Cerebellar nuclear complex (tissue), 1 donor: ENCODE measurements at places on chromosomes 12 and 14.

DNA sequence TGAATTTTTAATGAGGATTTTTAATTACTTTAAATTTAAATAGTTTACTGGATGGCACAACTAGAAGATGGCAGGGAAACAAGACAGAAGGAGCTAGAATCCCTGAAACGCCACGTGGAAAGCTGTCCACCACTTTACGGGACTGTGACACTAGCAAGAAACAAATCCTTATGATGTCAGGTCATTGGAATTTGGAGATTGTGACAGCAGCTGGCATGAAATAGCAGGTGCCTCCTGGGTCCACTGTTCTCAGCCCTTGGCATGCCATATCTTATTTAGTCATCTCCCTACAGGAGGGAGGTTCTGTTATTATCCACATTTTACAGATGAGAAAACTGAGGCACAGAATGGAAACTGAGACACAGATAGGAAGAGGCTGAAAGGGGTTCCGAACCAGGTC lies 113.8 kb downstream of the BCL11B start:
- DNase-seq = no peak

GRCh38 chr12:22657538-22657937 lies 32.6 kb downstream of the ETNK1 start:
- DNase-seq = no peak

GRCh38 chr12:62778187-62778586 lies 156.8 kb downstream of the PPM1H start:
- no peak for DNase-seq

- no peak for DNase-seq
Observed at GRCh38 chr14:68702135-68702534, 90.7 kb downstream of the ZFP36L1 start.

- no peak for DNase-seq
Observed at GRCh38 chr14:60655119-60655897, 6.0 kb upstream of the SIX1 start.

- DNase-seq = no peak
Observed at GRCh38 chr14:101009531-101009930, 106.0 kb upstream of the RTL1 start.

GRCh38 chr12:50953047-50953446 lies 703 bp downstream of the HIGD1C start:
- no peak for DNase-seq

- no peak for DNase-seq
Observed at GRCh38 chr12:64522807-64523206, 70.9 kb downstream of the TBK1 start.

DNA sequence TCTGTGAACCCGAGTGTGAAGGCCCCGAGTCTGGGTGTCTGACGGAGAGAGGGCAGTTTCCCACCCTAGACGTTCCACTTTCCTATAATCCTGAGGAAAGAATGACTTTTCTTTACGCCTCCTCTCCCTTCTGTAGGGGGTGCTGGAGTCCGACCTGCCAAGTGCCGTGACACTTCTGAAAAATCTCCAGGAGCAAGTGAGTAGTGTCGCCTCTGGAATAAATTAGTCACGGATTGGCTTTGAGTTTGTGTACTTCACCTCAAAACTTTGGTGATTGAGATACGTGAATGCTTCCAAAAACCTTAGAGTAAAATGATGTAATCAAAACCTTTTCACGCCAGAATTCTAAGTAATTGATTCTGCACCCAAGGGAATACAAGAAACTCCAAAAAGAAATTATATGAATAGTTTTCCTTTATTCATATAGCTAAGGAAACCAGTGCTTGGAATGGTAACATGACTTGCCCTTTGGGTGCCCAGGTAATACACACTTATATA lies 452 bp downstream of the NGDN start:
- no peak for DNase-seq

DNA sequence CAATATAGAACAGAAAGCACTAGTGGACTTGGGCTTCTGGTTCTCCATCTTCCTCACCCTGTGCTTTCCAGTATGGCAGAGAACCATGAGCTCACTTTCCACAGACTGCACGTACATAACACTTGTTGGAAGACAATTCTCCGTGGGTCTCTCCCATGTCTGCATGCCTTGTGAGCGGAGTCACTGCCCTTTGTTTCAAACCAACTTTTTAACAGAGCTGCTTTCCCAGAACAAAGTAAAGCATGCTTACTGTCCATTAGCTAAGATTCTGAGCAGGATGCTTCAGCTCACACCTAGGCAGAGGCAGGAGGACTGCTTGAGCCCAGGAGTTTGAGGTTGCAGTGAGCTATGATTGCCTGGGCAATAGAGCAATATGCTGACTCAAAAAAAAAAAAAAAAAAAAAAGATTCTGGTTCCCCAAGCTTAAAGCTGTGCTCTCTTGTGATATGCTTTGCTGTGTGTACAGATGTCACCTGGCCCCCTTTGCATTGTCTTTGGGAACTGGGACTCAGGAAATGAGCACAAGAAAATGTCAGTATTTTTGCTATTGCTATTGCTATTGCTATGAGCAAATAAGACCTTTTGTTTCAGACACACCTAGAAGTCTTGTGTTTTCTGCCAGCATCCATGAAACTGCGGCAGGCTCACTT lies 54.6 kb upstream of the PTGR2 start:
- no peak for DNase-seq

DNA sequence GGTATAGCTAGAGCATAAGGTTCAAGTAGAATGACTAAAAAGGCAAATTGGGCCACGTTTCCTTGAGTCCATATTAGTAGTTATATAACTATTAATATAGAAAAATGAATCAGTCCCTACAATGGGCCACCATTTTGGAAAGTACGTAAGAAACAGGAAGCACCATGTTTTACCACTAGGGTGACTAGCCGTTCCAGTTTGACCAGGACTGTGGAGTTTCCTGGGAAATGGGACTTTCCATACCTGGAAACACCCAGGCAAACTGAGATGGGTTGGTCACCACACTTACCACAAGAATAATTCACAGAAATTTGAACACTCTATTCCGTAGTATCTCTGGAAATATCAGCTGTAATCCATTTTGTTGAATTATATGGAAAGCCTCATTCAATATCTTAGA lies 2.1 kb upstream of the MAGOHB start:
- no peak for DNase-seq

- no peak for DNase-seq
Observed at GRCh38 chr14:89117012-89117411, 292.6 kb downstream of the TTC8 start.

- DNase-seq = no peak
Observed at GRCh38 chr12:3313675-3314663, 177.0 kb upstream of the PRMT8 start.

DNA sequence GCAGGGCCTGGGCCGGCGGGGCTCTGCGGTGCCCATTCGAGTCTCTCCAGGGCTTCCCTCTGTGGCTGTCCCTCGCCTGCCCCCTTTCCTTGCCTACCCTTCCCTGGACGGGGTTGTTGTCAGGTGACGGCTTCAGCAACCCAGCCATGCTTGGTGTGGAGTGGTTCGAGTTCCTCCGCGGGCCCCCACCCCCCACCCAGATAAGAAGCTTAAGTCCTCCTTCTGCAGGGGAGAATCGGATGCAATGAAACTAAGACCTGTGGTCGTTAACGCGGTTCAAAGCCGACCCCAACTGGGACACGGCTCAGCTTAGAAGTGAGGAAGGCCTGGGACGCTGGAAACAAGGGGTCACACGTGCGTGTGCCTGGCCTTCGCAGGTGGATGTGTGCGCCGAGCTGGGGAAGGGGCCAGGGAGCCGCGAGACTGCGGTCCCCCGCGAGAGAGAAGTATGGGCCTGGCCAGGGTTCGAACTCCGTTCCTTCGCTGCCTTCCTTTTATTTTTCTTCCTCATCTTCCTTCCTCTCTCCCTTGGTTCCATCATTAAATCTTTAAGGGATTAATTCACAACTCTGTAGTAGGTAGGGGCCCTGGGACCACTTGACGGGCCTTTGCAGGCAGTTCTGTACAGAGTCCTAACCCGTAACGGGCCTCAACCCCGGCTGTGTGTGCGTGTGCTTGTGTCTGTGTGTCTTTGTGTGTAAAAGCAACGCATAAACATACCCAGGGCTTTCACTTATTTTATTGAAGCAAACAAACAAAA lies 3.5 kb downstream of the TTC6 start:
- DNase-seq = no peak

- no peak for DNase-seq
Observed at GRCh38 chr12:67070604-67071003, 198.6 kb upstream of the CAND1 start.

DNA sequence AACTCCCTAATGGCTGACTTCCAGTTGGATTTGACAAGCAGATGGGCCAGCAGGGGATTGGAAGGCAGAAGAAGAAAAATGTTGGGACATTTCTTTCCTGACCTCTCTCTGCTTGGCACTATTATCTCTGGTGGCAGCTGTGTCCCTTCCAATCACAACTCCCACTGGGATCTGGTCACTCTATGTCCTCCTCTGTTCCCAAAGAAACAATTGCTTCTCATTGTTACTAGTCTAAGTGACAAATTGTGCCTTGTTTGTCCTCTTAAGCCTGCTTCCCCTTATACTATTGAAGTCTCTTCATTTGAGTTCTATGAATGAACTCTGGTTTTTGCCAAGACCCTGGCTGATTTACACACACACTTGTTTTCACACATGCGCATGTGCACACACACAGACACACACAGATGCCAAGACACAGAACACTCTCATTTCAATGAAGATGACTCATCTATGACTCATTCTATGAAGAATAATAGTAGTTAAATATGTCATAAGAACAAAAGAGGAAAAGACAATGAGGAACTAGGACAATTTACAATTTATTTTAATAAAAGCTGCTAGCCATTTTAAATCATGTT lies 83.0 kb upstream of the FAR2 start:
- DNase-seq = no peak

- no peak for DNase-seq
Observed at GRCh38 chr12:104060791-104061190, 3.5 kb upstream of the HCFC2 start.

DNA sequence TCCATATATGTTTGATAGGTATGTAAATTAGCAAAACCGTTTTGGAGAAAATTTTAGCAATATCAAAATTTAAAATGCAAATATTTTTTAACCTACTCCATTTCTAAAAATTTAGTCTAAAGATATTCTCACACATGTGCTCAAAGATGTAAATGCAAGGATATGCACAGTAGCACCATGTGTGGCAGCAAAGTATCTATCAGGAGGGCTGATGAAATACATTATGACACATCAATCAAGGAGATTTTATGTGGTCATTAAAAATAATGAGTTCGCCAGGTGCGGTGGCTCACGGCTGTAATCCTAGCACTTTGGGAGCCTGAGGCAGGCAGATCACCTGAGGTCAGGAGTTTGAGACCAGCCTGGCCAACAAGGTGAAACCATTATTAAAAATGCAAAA lies 8.0 kb upstream of the C1R start:
- DNase-seq = no peak

- no peak for DNase-seq
Observed at GRCh38 chr14:99899578-99900178, 106.5 kb downstream of the EML1 start.

GRCh38 chr14:35287431-35288013 lies 4.7 kb upstream of the PSMA6 start:
- DNase-seq = no peak

DNA sequence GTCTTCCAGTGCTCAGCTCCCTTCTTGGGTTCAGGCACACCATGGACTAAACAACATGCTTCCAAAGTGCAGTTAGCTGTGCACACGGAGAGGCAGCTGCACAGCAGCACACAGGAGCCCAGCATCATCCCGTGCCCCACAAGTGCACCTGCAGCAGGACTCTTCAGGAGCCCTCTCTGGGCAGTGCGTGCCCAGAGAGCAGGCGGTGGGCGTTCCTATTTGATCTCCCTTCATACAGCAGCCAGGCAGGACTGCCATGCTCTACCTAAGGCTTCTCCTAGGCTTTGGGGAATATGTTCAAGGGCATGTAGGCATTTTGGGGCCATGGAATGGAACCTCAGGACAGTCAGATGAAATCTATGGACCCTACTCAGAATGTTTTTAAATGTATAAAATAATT lies 35.5 kb downstream of the ANO2 start:
- DNase-seq = no peak

DNA sequence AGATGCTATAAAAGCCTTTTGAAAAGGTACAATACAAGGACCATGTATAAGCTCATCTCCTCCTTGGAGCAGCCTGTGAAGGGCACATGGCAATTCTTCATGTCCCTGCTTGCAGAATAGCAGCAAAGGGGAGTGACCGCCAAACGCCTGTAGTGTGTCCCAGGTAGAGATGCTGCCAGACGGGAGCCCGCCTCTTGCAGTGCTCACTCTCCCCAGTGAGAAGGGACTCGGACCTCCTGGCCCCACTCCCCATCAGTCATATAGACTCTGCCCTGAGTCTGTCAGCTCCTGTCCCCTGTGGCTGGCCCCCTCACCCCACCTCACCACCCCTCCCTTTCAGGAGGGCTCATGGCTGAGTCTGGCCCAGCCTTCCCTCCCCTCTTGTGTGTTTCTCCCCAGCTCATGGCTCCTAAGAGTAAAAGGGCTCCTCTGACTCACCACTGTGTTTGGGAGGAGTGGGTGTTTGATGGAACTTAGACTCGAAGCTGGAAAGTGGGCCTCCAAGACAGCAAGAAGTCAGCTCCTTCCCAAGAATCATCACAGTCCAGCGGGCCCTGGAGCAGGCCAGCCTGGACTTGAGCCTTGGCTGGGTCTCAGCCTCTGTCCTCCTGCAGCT lies 40.9 kb downstream of the DEGS2 start:
- no peak for DNase-seq

DNA sequence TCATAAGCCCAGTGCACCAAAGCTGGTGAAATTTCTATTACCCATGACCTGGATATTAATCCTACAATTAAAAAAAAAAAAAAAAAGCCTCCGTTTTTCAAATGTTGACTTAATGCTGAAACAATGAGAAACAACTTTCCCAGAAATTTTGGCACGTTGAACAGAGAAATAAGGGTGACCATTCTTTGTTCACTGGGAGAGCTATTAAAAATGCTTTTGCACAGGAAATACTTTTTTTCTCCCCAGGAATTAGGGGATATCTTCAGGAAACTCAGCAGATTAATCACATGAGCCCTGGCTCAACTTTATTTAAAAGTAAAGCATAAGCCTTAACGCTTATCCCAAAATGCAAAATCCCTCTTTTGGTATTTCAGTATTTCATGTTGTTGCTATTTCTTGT lies 54.8 kb upstream of the FLRT2 start:
- no peak for DNase-seq

DNA sequence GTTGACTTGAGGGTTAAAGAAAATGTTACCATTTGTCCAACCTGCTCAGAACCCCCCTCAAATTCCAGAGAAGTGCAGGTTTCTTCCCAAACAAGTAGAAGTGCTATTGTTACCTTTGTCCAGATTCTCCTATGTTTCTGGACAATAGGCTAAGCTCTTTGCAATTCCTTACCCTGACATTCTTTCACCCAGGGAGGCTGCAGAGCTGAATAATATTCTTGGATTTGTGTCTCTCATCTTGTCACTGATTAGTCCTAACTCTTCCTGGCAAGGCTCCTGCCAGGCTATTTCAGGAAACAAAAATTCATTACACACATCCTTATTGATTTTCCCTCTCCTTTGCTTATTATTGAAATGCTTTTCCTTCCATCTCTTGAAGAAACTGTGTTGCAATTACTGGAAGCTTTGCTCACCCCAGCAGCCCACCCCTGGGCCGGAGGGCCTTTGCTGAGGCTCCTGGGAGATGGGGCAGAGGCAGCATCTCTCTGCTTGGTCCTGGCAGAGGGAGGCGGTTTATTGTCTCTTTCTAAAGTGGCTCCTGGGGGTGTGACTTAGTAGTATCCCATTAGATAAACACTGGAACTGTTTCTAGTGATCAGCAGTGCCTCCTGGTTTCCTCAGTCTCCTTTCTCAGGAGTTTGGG lies 207.5 kb upstream of the PELI2 start:
- DNase-seq = no peak

- DNase-seq = no peak
Observed at GRCh38 chr14:105201156-105201924, 20.2 kb upstream of the NUDT14 start.

- no peak for DNase-seq
Observed at GRCh38 chr14:53350429-53350828, 197.3 kb upstream of the DDHD1 start.

GRCh38 chr12:52739963-52740362 lies 36.6 kb upstream of the KRT77 start:
- DNase-seq = no peak
